ENCODE measurements at places on chromosomes 7 and 10.

- no peak for DNase-seq
These were observed 573.2 kb downstream of the GLRX3 start for GRCh38 chr10:130709415-130709814.

GRCh38 chr7:70208236-70209063 lies 610.2 kb downstream of the AUTS2 start:
- DNase-seq: no peak

- no peak for DNase-seq
These were observed 1.4 kb downstream of the DNAJB12 start for GRCh38 chr10:72353028-72353964.

GRCh38 chr10:129676014-129676413 lies 209.0 kb downstream of the MGMT start:
- DNase-seq: no peak

GRCh38 chr10:49350846-49351532 lies 44.9 kb downstream of the DRGX start:
- no peak for DNase-seq

DNA sequence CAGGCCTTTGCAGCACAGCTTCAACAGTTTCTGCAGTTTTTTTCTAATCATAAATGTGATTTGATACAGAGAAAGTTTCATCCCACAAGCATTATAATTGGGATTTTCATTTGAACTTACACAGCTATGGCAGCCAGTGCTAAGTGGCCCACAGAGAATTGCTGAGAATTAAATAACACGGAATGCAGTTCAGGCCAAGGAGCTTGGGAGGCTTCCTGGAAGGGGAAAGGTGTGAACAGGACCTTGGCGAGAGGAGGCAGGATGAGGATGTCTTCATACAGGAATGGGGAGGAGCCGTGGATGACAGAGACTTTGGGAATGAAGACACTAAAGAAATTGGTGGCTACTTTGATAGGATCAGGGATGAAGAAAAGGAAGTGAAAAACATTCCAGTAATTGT lies 95.3 kb downstream of the ZNF22 start:
- no peak for DNase-seq

Data from stimulated activated CD4-positive, alpha-beta T cell treated with anti-CD3 and anti-CD28 coated beads, Interleukin-12 subunit alpha, Interleukin-12 subunit beta, amount 100 ng/mL, for 4 hours (primary cell).